ENCODE measurements at places on chromosomes 5 and 9.

DNA sequence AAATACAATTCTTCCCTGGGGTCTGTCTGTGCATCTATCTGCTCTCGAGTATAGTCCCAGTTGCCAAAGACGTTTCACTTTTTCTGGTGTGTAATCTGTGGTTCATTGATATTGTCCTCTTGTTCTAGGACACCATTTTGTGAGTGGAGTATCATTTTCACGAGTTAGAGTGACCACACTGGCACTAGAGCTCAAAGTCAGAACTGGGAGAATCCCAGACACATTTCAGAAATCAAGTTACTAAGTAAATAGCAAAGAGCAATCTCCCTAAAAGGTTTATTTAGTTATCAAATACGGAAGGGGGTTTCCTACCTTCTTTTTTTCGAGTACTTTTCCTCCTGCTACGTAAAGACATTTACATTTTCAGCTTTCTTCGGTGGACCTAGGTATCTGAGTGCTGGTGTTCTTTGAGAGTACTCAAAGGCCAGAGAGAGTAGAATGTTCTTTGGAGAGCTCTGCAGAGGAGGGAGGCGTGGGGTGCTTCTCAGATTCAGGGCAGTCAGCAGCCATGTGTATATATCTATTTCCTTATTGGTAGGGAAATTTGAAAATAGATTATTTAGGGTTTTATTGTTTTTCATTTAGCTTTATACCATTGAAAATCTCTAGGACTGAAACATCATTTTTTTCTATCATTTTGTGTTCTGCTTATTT is 8.9 kb upstream of the HSPA9 start:
- DNase-seq = no peak

DNA sequence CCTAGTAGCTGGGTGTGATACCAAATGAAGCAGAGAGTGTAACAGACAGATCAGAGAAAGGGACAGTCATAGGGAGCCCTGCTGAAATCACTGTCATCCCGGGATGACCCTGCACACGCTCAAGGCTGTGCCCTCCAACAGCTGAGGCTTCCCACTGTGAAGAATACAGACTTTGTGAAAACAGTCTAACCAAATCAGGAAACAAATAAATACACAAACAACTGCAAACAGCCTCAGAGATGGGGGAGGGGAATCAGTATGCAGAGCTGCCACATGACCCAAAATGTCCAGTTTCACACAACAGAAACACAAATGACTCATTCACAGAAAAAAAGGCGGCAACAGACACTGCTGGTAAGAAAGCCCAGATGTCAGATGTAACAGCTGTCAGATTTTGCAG is 101.9 kb downstream of the ADAMTS2 start:
- peak; percentile 42 for DNase-seq

DNA sequence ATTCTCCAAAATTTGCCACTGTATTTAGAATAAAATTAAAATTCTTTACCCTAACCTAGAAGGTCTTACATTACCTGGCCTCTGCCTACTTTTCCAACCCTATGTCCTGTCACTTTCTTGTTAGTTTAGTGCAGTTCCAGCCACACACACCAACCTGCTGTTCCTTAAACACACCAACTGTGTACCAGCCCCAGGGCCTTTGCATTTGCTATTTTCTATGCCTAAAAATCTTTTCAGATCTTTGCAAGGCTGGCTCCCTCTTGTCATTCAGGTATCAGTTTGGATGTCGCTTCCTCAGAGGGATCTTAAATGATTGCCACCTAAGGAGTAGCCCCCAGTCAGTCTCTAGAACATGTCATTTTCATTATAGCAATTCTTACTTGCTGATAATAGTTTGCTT is 17.7 kb upstream of the NRG2 start:
- DNase-seq = no peak

DNA sequence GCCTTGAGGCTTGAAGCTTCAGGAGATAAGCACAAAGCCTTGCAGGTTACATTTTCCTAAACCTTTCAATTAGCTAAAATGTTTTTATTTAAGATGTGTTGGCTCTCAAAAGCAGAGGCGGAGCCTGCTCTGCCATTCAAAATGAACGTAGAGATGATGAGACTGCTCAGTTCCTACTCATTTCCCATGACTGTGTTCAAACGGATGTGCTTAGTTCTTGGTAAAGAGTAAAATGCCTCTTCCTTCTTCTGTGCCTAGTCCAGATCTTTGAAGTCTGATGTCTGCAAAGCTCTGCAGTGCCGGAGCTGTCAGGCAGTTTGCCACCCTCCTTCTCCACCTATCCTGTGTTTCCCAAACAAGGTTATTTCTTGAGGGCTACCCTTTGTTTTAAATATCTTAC is 46.3 kb upstream of the ADAMTSL1 start:
- DNase-seq = no peak

GRCh38 chr9:18492612-18493011 is 18.7 kb downstream of the ADAMTSL1 start:
- no peak for DNase-seq

DNA sequence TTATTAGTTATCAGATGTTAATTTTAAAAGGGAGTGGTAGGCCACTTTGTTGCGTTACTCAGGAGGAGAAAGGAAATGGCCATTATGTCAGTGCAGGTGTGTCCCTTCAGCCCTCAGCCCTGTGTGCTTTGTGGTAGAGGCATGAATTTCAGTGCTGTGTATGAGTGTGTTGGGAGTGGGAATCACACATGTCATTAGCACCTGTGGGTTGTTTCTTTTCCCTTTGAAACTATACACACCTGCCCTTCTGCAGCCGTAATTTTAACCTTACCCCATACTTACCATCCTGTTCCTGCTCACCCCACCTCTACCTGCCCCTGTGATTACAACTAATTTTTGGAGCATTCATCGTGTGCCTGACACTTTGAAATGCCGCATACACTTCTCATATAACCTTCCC is 156.4 kb downstream of the ARHGAP26 start:
- no peak for DNase-seq

DNA sequence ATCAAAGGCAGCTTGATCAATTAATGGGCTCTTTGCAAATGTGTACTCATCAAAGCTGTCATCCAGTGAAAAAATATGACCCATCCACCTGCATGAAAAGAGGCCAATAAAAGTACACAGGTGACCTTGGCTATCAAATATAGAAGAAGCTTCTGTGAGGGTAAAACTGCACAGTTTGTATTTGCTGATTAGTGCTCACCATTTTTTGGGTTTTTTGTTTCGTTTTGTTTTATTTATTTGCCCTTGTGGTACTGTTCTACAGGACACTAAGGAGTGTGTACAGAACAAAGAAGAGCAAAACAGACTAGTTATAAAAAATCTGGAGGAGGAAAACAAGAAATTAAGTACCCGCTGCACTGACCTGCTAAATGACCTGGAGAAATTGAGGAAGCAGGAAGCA is 101.3 kb downstream of the CNTLN start:
- no peak for DNase-seq

DNA sequence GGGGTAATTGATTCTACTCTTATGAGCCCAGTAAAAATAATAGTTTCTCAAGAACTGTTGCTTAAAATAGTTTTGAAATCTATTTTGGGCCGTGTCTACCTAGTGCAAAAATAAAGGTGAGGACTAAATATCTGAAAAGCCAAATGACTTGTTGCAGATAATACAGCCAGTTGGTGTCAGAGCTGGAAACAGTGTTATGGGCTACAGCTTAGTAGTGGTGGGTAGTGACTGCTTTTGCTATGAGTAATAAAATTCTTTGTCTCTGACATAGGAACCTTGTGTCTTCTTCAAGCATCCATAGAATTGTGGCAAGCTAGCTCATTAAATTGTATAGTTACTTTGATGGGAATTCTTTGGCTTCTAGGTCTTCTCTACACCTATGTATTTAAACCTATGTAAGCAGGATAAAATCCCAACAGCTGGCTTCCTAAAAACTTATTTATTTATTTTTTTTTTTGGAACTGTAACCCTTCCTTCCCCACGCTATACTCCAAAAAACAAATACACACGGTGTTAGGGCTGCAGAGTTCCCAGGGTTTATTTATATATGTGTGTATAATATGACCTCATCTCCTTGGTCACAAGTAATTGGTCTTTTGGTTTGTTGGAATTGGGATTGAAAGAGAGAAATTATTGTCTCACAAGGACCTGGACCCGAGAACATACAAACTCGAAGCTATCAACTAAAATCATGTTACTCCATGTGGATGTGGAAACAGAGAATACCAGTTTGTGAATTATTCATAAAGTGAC is 138.0 kb downstream of the NUDT12 start:
- DNase-seq = no peak

DNA sequence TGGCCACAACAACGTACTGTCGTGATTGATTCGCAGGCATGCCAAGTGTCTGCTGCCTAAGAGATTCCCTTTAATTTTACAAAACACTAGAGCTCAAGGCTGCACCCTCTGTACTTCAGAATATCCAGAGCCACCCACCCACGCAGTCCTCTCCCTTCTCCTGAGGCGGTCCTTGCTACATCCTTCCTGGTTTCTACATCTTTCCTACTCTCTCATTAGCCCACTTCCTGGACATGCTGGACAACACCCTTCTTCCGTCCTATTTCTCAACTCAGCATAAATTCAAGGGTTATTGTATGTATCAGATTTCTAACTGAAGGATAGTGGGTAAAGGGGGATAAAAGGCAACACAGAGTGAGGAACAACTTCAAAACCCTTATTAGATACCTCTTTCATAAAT is 148.4 kb upstream of the MAP3K1 start:
- no peak for DNase-seq

- DNase-seq = no peak
These were observed 27.0 kb upstream of the ZNF622 start for GRCh38 chr5:16492398-16493140.

GRCh38 chr9:14314424-14314928 is 535 bp upstream of the NFIB start:
- DNase-seq = no peak

DNA sequence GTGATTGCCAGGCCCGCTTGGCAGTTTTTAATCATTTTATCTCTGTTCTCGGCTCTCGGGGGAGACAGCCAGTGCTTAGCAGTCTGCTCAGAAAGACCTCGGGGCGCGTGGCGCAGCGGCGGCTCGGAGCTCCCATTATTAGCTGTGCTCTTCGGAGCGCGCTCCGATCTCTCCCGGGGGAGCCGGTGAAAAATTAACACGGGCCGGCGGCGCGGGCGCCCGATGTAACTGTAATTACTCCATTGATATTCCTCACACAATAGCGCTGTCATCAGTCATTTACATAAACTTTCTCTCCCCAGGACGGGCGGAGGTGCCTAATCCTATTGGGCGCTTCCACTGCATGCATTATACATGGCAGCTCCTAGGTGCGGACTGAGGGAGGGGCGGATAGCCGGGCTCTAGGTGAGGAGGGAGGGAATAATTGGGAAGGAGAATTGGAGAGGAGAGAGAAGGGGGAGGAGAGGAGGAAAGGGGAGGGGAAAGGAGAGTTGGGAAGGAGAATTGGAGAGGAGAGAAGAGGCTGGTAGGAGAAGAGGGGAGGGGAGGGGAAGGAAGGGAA is 24.9 kb downstream of the LMX1B start:
- DNase-seq = no peak

GRCh38 chr5:149834246-149834855 is 104.2 kb downstream of the PPARGC1B start:
- peak; percentile 63 for DNase-seq

DNA sequence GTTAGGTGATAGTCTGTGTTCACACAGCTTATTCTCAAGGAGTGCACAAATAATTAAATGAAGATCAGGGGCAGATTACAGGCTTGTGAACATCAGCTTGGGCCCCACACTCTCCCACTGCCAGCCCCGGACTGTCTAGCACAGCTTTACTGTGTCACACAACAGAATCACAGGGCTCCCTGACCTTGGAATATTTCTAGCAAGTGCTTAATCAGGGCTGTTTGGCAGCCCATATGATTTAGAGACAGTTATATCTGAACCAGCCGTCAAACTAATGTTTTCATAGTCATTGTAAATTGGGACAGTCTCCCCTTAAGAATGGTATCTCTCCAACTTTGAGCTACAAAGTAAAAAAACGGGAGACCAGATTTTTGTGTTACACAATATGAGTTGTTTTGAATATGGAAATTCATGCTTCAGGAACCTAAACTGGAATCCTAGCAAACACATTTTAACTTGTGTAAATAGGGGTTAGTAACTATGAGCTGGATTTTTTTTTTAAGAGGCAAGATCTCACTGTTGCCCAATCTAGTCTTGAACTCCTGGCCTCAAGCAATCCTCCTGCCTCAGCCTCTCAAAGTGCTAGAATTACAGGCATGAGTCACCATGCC is 517.6 kb downstream of the BNC2 start:
- DNase-seq = no peak

DNA sequence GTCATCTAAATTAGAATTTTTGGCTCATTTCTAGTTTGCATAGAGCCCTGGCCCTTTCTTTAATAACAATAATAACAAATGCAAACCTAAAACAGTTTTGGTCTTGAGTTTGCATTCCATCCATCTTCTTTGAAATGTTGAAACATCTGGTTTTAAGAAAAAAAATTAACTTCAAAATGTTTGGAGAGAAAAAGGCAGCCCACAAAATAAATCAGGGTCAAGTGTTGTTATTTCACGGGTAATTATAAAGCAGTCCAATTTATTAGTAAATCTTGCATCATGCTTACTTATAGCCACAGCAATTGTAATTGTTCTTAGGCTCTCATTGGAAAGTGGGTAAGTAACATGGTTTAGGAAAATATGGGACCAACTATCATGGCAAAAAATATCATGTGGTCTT is 247.0 kb upstream of the MEF2C start:
- DNase-seq = no peak

DNA sequence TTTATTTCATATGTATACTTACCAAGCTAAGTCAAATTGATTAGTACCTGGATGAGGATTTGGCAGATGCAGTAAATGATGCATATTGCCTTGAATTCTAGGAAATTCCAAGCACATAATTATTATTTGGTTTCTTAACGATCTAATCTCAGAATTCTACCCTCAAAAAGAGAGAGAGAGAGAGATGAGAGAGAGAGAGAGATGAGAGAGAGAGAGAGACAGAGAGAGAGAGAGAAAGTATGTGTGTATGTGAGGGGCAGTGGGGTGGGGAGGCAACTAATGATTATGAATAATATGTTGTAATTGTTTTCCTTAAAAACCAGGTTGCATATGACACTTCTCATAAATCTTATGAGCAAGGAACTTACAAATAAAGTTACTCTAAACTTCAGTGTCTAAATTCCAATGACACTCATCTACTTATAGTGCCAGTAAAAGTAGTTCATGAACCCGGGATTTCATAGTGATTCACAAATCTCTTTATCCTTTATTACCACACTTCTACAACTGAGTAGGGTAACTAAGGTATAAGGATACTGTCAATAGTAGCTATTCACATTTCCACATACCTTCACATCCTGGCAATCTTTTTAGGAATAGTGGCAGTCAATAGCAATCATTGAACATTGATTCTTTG is 60.5 kb upstream of the EDIL3 start:
- DNase-seq = no peak
